NCI-H2081 (cell line): ENCODE measurements at places on chromosomes 3 and 15.
A peak's percentile ranks its signal among the peaks of the same experiment; 100 is the strongest.

DNA sequence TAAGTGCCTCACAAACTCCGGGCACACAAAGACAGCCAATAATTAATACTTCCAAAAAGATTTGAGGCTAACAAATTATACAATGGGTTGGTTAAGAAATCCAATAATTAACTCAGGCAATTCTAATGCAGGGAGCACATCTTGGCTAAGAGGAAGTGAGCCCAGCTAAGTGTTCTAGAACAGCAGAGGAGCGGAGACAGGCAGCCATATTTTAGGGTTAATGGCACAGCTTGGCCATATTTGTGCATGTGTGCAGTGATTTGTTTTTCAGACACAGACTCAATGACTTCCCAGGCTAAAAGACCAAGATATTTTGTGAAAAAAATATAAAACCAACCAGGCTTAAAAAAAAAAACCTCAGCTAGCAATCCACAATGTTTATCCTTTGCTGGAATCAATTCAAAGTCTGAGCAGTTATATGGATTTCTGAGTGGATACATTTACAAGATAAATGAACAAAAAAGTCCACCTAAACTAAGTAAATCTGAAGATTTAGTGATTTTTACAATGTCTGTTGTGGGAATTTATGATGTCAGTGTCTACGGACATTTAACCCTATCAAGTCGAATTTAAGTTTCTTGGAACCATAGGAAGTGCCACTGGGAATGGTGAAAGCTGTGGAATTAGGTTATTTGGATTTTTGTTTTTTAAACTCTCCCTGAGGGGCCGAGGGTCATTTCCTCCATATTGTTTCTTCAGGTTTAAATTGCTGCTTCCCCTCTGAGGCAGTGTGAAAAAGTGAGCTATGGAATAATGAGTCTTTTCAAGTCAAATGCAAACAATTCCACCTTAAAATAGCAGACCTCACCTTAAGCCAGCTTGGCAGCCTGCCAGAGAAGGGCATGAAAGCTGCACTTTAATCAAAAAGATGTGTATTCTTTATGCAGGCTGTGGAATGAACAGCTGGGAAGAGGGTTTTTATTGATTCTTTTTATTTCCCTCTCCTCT, 413.7 kb upstream of the TBL1XR1 start:
- peak; percentile 95 for DNase-seq

DNA sequence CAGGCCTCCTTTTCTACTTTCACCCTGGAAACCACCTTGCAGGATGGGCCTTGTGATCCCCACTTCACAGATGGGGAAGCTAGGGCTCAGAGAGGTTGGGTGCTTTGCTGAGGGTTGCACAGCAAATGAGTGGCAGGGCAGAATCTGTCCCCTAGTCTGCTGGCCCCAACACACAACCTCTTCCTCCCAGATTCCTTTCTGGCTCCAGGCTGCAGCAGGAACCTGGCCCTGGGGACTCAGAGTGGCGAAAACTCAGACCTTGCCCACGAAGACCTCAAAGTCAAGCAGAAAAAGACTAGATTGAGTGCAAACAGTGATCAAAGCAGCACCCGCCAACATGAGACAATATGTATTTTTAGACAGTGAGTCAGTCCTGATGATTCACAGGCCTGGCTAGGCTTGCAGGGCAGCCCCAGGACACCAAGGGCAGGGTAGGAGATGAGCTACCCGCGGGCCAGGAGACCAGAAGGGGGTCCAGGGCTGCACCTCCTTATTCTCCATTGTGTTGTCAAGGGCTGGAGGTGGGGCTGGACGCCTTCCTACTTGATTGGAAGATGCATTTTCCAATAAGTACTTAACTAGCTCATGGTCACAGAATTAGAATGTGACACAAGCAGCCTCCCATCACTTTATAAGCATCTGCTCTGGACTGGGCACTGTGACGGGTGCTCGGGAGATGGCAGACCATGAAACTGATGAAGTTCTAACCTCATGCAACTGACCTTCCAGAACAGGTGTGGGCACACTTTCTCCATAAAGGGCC, 23.9 kb downstream of the GOLGA6L2 start:
- no peak for DNase-seq

GRCh38 chr15:69747193-69747592, 294.6 kb downstream of the RPLP1 start:
- no peak for DNase-seq

- DNase-seq, result no peak
Observed at GRCh38 chr3:101941318-101942040, 92.2 kb downstream of the NFKBIZ start.

- DNase-seq, result no peak
Observed at GRCh38 chr15:81221449-81221848, 24.8 kb downstream of the IL16 start.

- no peak for DNase-seq
Observed at GRCh38 chr3:146325170-146325569, 74.3 kb upstream of the PLSCR4 start.

- no peak for DNase-seq
Observed at GRCh38 chr3:40871394-40871793, 327.9 kb upstream of the CTNNB1 start.
